ENCODE measurements at places on chromosomes 12 and 14. TPM values are rescaled to one million over a fixed set of nuclear protein-coding genes. Genes with fewer than 3 reads are reported as not detected.

OVCH1 gene
- total RNA-seq: 0.07 TPM

PLEKHG7 gene
- total RNA-seq: not detected

GUCY2C gene
- not detected for total RNA-seq

DPPA3 gene
- not detected for total RNA-seq

SLC17A8 gene
- not detected for total RNA-seq

PITPNM2 gene
- total RNA-seq: 20.8 TPM

CCDC38 gene
- total RNA-seq: 0.15 TPM

OR11G2 gene
- total RNA-seq: not detected

A2M gene
- 569 TPM for total RNA-seq

SYNDIG1L gene
- 0.22 TPM for total RNA-seq

NANOG gene
- not detected for total RNA-seq

PRORP gene
- 17.0 TPM for total RNA-seq

POTEG gene
- total RNA-seq: not detected

HELB gene
- 0.99 TPM for total RNA-seq

ANKLE2 gene
- total RNA-seq: 26.1 TPM

KCNC2 gene
- total RNA-seq: not detected

APEX1 gene
- total RNA-seq: 68.2 TPM

IKZF4 gene
- total RNA-seq: 7.5 TPM

IL23A gene
- not detected for total RNA-seq

NINJ2 gene
- total RNA-seq: 5.3 TPM

SLC5A8 gene
- total RNA-seq: not detected

LRRC9 gene
- 0.05 TPM for total RNA-seq

TMPRSS12 gene
- total RNA-seq: not detected

RPL10L gene
- not detected for total RNA-seq

TPH2 gene
- total RNA-seq: not detected

TMCC3 gene
- total RNA-seq: 2.2 TPM

KRT75 gene
- not detected for total RNA-seq

PRKD1 gene
- total RNA-seq: 3.0 TPM

MIP gene
- not detected for total RNA-seq

CCDC175 gene
- total RNA-seq: not detected

HCAR2 gene
- 0.17 TPM for total RNA-seq

All from left ventricle myocardium superior (tissue), 1 donor.